ENCODE measurements at places on chromosomes 13 and 19. TPM values are rescaled to one million over a fixed set of nuclear protein-coding genes. Genes with fewer than 3 reads are reported as not detected.
A peak's percentile ranks its signal among the peaks of the same experiment; 100 is the strongest.

GRCh38 chr19:47330466-47330869 is 1.5 kb upstream of the C5AR2 start:
- peak; percentile 66 for ATAC-seq

MIR17HG gene
- total RNA-seq, result 0.27 TPM

GRCh38 chr13:55887561-55887960 is 1253.2 kb upstream of the PRR20A start:
- ATAC-seq, result no peak

GRCh38 chr13:44819772-44820171 is 169.5 kb downstream of the NUFIP1 start:
- ATAC-seq, result no peak

- no peak for ATAC-seq
These were observed 15.4 kb upstream of the ESD start for GRCh38 chr13:46812301-46812797.

All from gastroesophageal sphincter (tissue), 4 donors.